ENCODE measurements at places on chromosomes 7 and 10. TPM values are rescaled to one million over a fixed set of nuclear protein-coding genes. Genes with fewer than 3 reads are reported as not detected.

AGBL3 gene
- total RNA-seq = 2.2 TPM

GPNMB gene
- 380 TPM for total RNA-seq

ARHGAP22 gene
- 45.6 TPM for total RNA-seq

CYP3A7 gene
- not detected for total RNA-seq

RELN gene
- total RNA-seq = 0.36 TPM

ZP3 gene
- total RNA-seq = 3.5 TPM

NAT16 gene
- not detected for total RNA-seq

TDRD1 gene
- total RNA-seq = 0.59 TPM

OR2A5 gene
- not detected for total RNA-seq

All from osteoblast (primary cell).